ENCODE measurements at places on chromosomes 2 and 18. TPM values are rescaled to one million over a fixed set of nuclear protein-coding genes. Genes with fewer than 3 reads are reported as not detected.

The KCNJ3 gene
- total RNA-seq, result 0.33 TPM

The CRYBA2 gene
- 23.1 TPM for total RNA-seq

The COLEC12 gene
- total RNA-seq, result 4.2 TPM

The FOXI3 gene
- total RNA-seq, result not detected

The SMYD5 gene
- total RNA-seq, result 10.1 TPM

The ARHGAP15 gene
- total RNA-seq, result not detected

The STAT4 gene
- 2.6 TPM for total RNA-seq

The NOL4 gene
- 2.3 TPM for total RNA-seq

The NPPC gene
- 1.3 TPM for total RNA-seq

Measured in body of pancreas (tissue), 4 donors.